ENCODE measurements at places on chromosomes 6 and 20.

- DNase-seq = no peak
Observed at GRCh38 chr6:11722220-11722619, 56.4 kb downstream of the ADTRP start.

- no peak for DNase-seq
Observed at GRCh38 chr6:143098054-143098671, 37.5 kb downstream of the AIG1 start.

DNA sequence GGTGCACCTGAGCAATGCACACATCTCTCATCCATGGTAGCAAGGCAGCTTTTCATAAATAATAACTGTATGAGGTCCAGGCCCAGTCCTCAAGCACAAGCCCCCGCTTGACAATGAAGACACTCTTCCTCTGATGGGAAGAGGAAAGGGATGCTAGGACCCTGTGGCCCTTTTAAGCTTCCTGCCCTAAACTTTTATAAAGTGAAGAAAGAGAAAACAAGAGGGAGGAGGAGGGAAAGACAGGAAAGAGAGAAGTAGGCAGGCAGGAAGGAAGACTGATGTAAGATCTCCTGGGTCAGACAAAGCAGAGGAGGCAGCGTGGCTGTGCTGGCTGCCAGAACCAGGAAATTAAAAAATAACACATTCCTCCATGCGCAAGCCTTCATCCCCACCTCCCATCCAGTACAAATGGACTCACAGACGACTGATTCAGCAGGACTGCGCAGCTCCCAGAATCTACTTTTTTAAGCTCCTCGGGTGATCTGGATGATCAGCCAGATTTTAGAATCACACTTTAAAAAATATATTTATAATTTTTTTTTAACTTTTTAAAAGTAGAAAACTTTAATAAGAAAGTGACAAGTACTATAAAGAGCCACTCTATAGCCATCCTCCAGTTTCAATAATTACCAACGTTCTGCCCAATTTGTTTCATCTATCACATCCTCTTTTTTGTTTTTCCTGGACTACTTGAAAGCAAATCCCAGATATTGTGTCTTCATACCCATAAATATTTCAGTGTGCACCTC is 16.5 kb downstream of the TNFAIP3 start:
- DNase-seq = no peak

DNA sequence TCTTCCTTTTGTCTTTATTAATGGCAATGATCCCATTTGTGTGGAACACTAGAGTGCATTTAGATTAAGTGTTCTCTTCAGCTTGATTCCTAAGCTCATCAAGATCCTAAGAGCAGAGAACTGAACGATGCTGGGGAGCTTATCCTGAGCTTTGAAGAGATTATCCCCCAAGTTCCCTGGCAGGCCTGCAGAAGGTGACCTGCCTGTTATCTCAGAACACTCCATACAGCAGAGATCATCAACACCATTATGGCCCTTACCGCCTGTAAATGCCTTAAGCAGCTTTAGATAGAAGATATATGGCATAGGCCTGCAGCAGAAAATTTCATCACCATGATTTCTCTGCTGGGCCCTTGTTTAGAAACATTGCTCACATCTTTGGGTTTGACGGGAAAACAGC is 779.9 kb upstream of the MAP3K7 start:
- DNase-seq = no peak

- no peak for DNase-seq
Observed at GRCh38 chr6:26286168-26286877, 78.7 kb upstream of the BTN3A2 start.

GRCh38 chr6:5205877-5206850 is 54.6 kb downstream of the LYRM4 start:
- no peak for DNase-seq

- DNase-seq = no peak
Observed at GRCh38 chr6:53175027-53175426, 26.4 kb upstream of the GCM1 start.

DNA sequence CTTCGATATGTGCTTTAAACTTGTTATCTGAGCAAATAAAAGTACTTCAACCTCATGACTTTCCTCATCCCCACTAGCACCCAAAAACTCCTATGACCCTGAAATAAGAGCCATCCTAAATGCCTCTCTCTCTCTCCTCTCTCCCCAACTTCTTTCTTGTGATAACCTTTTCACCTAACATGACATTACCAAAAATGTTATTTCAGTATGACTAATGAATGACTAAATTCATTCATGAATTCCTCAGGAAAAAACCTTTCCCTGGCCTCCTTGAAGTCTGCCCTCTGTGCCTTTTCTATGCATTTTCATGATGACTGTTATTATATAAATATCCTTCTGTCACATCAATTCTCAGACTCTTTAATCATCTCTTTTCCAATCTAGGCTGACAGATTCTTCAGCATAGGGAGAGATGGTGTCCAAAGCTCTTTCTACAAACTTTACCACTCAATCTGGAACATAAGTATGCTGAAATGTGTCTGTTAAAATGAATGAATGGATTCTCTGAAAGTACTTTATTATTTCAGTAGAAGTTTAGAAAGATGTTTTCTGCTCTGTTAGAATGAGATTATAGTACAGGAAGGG is 114.3 kb upstream of the GGTLC1 start:
- DNase-seq = no peak

DNA sequence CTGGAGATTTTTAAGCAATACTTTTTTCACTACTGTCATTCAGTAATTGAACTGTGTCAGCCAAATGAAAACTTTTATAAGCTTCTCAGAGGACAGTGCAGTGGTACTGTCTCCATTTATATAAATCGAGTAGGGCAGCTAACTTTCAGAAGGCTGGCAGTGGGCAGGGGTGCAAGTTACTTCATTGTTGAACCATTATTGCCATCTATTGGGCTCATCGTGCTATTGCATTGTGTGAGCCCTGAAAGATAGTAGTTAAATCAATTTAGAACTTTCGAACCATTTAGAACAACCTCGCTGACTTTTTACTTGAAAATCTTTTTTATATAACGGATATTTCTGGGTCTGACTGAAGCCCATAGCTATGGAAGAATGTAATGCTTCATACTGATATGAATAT is 347.8 kb upstream of the PLCB4 start:
- DNase-seq = no peak
